ENCODE measurements at places on chromosomes 5 and 9.
A peak's percentile ranks its signal among the peaks of the same experiment; 100 is the strongest.

DNA sequence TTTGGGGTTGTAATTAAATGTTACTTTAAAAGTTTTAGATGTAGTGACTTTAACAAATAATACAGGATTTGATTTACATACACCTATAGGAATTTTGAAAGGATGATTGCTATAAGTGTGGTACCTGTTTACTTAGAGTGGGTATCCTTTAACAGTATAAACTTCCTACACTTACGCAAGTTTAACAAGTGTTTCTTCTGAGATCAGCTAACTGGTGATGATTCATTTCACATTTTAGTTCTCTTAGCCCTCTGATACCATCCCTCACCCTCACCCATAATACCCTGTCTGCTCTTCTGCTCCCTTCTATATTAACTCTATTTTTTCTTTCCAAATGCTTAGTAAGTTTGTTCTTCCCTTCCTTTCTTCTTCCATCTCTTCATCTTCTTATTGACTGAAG lies 197.9 kb downstream of the GDNF start:
- DNase-seq = no peak

- DNase-seq = no peak
These were observed 249.2 kb upstream of the IRX2 start for GRCh38 chr5:3000631-3001030.

GRCh38 chr9:70444904-70445303 lies 30.4 kb upstream of the KLF9 start:
- DNase-seq = no peak

DNA sequence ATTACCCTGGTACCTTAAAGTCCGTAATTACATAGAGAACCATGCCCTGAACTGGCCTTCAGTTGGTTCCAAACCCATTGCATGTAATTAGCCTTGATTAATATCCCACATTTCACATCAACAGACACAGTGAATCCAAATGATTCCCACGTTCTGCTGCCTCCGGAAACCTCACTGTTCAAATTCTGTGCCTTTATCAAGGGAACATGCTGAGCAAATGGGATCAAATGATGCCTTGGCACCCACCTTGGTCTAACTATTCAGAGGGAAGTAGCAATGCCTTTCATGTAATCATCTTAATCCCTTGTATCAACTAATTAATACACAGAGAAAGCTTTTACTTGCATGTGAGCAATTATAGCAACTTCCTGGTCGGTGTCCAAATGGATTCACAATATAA lies 100.6 kb downstream of the EFNA5 start:
- DNase-seq = no peak

DNA sequence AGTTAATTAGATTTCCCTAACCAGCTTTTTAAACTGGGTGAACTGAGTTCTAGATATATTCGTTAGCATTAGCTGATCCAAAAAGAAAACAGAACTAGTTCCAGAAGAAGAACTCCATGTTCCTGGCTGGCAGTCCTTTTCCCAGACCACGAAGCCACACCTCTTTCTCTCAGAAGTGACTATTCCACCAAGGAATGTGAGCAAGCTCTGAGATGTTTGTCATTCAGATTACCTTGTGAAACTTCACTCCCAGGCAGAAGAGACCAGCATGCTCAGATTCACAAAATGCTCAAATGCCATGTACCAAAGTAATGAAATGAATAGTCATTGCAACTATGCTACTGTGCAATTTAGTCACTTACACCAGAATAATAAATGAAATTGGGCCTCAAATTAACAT lies 4.4 kb upstream of the SSBP2 start:
- DNase-seq = no peak

GRCh38 chr9:129775448-129775798 lies 22.6 kb upstream of the PTGES start:
- DNase-seq = no peak

DNA sequence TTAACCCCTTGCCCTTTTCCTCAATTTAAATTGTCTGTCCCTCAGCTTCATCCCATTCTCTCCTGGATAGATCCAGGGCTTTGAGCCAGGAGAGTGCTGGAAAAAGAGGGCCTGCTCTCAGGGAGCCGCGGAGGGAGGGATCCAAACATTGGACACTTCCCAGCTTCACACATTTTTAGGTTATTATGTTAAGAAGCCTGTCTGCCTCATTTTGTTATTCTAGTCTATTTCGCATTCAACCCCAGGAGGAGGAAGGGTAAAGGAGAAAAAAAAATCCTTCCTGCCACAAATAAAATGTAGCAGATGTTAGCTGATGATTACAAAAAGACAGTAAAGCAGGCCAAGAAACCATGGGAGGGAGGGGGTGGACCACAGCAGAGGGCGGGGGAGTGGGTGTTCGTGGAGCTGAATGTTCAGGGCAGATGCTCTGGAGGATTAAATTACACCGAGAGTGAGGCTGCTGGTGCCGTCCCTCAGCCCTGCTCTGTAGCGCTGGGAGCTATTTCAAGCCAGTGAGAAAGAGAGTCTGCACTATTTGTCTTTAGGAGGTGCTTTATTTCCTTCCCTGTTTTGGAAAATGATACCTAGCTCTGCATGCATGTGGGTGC lies 60.6 kb upstream of the ZFR start:
- DNase-seq = no peak

GRCh38 chr9:73643379-73644013 lies 491.8 kb downstream of the ANXA1 start:
- DNase-seq = no peak

GRCh38 chr9:107397076-107398044 lies 92.2 kb downstream of the KLF4 start:
- DNase-seq = no peak

DNA sequence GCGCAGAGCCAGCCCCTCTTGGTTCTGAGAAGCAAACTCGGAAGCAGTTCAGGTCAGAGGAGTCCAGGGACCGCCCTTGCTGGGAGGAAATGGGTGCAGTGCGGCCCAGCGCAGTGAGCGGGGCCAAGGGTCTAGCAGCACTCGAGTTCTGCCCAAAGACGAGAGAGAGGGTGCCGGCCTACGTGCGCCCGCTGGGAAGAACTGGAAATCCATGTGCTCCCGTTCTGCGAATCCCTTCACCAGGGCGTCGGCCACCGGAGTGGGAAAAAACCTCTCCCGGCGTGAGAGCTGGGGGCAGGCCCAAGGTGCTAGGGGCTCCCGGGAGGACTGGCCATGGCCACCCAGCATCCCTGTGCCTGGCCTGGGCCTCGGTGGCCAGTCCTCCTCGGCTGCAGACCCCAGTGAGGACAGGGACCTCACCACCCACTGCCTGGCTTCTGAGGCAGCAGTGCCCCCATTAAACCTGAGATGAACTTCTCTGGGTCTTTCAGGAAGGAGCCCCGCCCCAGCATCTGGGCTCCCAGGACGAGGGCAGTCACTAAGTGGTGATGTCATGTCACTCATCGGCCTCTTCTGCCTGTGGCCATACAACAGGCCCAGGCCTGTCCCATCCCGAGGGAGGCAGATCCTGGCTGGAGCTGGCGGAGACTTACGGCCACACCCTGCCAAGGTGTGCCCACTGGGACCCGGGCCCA lies 10.6 kb downstream of the TMEM250 start:
- DNase-seq = no peak

- no peak for DNase-seq
These were observed 6.6 kb downstream of the PCBD2 start for GRCh38 chr5:134911285-134912206.

- DNase-seq = no peak
These were observed 393.1 kb upstream of the ARRDC3 start for GRCh38 chr5:91776249-91776648.

- DNase-seq = no peak
These were observed 438.4 kb downstream of the RAB3C start for GRCh38 chr5:59021286-59021673.

GRCh38 chr5:132526290-132526973 lies 16.9 kb downstream of the IL5 start:
- DNase-seq = peak; percentile 69

GRCh38 chr9:17021387-17021970 lies 113.4 kb upstream of the CNTLN start:
- DNase-seq = no peak

DNA sequence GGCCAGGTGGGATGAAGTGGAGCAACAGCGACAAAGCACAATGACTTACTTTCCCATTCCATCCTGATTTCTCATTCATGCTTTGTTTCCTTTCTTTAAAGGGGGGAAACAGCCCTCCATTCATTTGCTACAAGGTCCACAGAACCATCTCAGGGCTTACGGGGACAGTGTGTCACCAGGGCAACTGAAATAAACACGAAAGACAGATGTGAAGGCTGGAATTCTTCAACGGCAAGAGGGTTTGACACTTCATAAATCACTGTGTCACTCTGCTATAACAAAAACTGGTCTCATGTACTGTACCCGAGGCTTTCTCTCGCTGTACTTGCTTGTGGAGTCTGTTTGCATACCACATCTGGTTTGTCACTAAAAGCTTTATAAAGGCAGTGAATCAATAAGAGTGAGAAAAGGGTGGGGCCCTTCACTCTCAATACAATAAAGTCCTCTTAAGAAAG lies 150.8 kb downstream of the EFNA5 start:
- DNase-seq = no peak

GRCh38 chr5:22351178-22351577 lies 502.0 kb downstream of the CDH12 start:
- no peak for DNase-seq

DNA sequence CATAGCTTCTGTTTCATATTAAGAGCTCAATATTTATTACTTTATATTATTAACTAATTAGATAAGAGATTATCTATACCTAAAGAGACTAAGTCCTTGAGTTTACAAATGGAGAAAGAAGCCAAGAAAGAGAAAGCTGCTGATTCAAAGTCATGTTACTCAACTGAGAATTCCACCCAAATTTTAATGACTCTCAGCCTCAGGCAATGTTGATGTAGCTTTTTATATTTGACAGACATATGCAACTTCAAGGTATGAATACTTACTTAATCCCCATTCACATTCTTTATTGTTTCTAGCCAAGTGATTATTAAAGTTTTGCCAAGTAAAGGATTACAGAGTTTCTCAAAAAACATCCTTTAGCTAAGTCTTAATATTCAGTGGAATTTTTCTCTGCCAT lies 527.5 kb upstream of the NMUR2 start:
- DNase-seq = no peak

DNA sequence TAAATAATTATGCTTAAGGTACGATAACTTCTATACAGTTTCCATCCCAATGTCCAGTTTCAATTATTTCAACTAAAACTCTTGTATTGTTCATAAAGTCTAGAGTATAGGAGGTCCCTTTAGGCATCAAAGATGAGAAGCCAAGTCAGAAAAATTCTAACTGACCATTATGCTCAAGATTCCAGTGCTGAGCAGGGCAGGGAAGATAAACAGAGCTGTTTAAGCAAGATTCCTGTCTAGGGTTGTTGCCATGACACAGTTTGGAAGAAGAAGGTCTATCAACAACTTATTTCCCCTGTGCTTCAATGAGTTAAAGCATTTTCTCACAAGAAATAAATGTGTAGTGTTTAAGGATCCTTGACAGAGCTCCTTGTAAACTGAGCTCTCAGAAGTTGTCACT lies 48.9 kb upstream of the MTAP start:
- DNase-seq = no peak

DNA sequence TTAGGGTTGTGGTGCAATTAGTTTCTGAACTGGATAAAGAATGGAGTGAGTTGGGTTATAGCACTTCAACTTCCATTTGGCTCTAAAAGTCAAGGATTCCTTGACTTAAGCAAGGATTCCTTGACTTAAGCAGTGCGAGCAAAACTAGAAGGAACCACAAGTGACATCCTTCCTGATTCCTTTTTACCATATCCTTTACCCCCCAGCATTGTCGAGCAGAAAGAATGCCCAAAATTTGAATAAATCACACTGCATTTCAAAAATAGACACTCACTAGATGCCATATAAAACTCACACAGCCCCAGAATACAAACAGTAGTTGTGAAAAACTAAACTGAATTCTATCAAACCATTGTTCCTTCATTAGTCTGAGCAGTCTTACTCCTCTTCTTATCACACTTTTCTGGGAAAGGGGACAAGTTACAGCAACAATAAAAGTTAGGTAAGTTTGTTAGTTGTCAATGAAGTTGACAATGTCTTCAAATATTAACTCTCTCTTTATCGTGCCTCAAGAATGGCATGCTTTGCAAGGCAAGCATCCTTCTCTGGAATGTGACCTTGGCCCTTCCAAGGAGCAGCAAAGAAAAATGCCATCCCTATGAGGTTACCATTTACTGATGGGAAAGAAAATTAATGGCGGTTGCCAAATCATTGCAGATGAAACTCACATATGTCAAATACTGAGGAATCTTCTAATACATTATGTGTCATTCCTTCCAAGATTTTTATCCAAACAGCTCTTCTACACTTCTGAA lies 273.3 kb upstream of the ANKRD55 start:
- no peak for DNase-seq

GRCh38 chr5:176741561-176742211 lies 68.7 kb upstream of the UNC5A start:
- no peak for DNase-seq

GRCh38 chr9:99090336-99091130 lies 14.4 kb upstream of the TGFBR1 start:
- no peak for DNase-seq

GRCh38 chr5:34476941-34477565 lies 179.1 kb upstream of the RAI14 start:
- no peak for DNase-seq

DNA sequence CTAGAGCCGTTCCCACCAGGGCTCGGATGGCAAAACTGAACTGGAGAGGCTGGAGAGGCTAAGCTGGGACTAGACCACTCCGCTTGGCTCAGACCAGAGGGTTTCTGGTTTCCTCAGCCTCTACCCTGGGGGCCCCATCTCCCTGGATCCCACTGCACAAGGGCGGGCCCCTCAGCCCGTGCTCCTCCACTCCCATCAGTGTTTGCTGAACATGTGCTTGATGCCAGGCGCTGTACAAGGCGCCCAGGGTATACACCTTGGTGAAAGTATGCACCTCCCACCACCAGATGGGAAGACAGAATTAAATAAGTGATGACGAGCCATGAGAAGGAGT lies 18.0 kb downstream of the GPX3 start:
- no peak for DNase-seq

- DNase-seq = no peak
These were observed 120.3 kb upstream of the BASP1 start for GRCh38 chr5:17096952-17097695.

DNA sequence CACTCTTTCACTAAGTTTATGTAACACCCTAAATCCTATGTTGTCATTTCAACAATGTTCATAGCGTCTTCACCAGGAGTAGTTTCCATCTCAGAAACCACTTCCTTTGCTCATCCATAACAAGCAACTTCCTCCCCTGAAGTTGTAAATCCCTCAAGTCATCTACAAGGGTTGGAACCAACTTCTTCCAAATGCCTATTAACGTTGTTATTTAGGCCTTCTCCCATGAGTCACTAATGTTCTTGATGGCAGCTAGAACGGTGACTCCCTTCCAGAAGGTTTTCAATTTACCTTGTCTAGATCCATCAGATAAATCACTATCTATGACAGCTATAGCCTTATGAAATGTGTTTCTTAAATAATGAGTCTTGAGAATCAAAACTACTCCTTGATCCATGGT lies 73.3 kb upstream of the TARS1 start:
- DNase-seq = no peak

DNA sequence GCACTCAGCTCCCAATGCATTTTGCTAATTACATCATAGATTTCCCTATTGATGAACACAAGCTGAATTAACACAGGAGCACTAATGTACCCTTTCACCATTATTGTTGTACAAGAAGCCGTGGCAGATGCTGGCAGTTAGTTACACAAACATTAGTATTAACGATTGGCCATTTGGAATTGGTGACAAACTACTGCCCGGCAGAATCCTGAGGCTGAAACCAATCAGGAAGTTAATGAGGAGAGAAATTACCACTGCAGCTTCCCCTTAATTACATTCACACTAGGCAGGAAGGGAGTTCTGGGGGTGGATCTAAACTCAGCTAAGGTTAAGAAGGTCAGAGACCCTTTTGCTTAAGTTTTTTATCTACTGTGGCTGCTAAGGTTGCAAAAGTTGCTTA lies 9.6 kb upstream of the DMRT3 start:
- DNase-seq = no peak

GRCh38 chr5:168390491-168390890 lies 95.8 kb upstream of the RARS1 start:
- DNase-seq = no peak

Measured in CD4-positive, alpha-beta T cell (primary cell).